GM18507 (cell line): ENCODE measurements at places on chromosomes 2 and 18.

GRCh38 chr2:136510244-136510643 lies 255.1 kb upstream of the THSD7B start:
- no peak for DNase-seq

DNA sequence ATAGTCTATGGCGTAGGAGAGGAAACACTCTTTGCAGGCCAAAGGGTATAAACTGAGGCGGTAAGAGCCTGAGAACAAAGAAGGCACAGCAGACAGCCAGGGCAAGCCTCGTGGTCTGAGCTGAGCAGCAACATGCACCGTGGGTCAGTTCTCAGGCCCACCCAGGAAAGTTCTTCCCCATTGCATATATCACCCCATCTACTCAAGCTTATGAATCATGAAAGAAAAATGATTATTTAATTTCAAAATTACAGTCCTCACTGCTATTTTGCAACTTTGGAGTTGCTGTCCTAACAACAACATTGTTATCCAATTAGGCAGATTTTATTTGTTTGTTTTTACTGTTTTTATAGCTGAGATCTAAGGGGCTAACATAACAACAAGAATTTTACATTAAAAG lies 54.7 kb upstream of the RIOK3 start:
- no peak for DNase-seq

DNA sequence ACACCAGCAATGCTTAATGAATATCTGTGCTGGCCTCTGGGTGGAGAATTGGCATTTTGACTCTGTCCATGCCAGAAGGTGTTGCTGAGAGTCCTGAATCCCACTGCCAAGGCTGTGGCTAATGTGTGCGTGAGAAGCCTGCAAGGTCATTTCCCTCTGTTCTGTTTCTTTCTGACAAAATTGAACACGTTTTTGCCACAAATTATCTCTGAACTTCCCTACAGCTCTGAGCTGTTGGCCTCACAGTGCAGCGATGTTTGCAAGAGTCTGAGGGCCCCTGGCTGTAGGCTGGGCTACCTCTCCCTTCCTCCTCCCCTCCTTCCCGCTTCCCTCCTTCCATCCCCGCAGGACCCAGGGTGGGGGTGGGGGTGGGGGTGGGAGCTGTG lies 154.1 kb upstream of the HS6ST1 start:
- no peak for DNase-seq

DNA sequence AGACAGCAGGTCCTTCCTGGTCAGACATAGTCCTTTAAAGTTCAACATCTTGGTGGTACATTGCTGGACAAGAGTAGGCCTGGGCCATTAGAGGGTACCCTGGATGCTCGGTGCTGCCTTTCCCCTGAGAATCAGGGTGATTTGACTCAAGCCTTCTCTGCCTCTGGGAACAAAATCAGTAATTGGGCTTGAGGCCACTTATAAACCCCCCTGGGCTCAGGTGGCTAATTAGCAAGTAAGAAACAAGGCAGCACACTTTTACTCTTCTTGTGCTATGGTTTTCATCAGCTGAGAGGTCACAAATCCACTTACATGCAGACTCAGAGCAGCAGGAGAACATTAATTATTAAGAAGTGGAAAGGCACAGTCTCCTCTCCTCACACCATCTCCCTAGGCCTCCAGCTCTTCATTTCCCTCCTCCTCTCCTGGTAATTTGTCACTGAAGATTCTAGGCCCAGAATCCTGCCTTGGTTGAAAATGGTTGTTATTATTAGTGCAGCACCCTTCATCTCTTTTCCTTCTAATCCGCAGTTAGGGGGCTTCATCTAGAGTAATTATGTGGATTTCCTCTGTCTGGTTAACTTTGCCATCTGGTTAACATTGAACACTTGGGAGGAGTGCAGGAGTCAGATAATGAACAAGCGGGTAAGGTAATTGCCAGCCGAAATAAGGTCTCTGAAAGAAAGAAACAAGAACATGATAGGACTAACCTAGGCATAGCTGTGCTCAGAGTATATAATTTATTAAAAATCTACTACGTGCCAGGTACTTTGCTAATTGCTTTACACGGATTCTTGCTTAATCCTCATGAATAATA lies 29.7 kb upstream of the CASP10 start:
- DNase-seq = no peak

DNA sequence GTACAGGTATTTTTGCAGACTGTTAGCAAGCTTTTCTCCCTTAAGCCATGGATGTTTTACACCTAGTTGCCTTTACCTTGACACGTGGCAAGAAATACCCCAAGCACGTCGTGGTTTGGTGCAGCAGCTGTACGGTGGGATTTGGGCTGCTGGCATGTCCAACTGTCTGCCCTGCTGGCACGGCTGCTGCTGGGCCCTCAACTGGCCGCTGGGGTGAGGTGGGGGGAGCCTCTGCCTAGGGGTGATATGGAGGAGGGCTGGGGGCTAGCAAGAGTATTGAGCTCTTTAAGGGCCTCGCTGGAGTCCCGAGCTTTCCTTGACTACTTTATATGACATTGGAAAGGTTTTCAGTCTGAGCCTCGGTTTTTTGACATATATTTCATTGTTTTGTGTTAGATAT lies 41.6 kb downstream of the LPIN1 start:
- no peak for DNase-seq

- no peak for DNase-seq
These were observed 222.2 kb downstream of the GLI2 start for GRCh38 chr2:120957905-120958304.

DNA sequence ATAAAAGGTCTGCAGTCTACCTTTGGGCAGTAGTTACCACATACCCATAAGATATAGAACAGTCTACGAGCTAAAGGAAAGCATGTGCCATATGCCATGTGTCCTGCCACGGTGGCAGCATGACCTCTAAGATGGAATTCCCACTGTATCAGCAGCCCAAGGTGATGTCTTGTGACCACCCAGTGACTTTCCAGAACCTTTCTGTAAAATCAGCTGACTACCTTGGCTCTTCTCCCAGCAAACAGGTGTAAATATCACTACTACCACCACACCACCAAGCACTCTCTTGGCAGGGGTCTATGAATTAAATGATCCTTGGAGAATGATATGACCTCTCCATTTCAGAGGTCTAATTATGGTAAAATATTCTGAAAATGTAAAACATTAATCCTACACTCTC lies 99.6 kb downstream of the METTL8 start:
- DNase-seq = no peak

- DNase-seq = no peak
These were observed 81.1 kb upstream of the HS6ST1 start for GRCh38 chr2:128399690-128400291.

DNA sequence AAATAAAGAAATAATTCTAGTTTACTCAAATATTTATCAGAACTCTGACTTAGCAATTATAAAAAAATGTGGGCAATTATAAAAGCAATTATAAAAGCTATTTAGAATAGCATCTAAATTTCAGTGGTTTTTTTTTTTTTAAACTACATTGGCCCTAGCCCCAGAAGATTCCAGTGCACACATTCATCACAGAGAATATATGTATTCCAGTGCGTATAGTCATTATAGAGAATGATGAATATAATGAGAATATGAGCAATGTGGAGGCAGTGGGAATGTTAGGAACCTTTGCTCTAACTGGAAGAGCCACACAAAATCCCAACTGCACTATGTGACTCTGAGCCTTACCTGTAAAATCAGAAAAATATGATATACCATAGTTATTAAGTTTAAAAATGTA lies 10.5 kb downstream of the MAP3K2 start:
- no peak for DNase-seq

DNA sequence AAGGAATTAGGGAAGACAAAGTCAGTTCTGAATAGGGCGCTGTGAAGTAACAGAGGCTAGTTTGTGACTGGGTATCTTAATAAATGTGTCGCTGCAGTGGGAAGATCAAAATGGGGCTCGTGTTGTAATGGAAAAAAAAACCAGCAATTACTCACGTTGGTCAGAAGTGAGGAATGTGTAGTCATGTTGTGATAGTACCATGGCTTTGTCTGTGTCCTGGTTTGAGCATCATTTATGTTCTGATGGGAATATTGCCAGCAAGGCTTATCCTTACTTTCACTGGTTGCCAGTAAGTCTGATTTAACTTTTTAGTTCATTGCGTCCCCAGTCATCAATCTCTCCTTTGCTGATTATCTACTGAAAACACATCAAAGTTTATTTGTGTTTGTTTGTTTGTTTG lies 467.6 kb downstream of the NYAP2 start:
- no peak for DNase-seq

GRCh38 chr2:67633212-67633856 lies 236.2 kb downstream of the ETAA1 start:
- no peak for DNase-seq

- DNase-seq = no peak
These were observed 5.8 kb upstream of the IKZF2 start for GRCh38 chr2:213157242-213157641.

- DNase-seq = no peak
These were observed 2.0 kb downstream of the CSRNP3 start for GRCh38 chr2:165471349-165471950.

GRCh38 chr18:51563396-51563795 lies 365.9 kb upstream of the MEX3C start:
- no peak for DNase-seq

- no peak for DNase-seq
These were observed 34.6 kb downstream of the IAH1 start for GRCh38 chr2:9508931-9509330.

GRCh38 chr2:120330946-120331822 lies 14.8 kb upstream of the INHBB start:
- DNase-seq = no peak

DNA sequence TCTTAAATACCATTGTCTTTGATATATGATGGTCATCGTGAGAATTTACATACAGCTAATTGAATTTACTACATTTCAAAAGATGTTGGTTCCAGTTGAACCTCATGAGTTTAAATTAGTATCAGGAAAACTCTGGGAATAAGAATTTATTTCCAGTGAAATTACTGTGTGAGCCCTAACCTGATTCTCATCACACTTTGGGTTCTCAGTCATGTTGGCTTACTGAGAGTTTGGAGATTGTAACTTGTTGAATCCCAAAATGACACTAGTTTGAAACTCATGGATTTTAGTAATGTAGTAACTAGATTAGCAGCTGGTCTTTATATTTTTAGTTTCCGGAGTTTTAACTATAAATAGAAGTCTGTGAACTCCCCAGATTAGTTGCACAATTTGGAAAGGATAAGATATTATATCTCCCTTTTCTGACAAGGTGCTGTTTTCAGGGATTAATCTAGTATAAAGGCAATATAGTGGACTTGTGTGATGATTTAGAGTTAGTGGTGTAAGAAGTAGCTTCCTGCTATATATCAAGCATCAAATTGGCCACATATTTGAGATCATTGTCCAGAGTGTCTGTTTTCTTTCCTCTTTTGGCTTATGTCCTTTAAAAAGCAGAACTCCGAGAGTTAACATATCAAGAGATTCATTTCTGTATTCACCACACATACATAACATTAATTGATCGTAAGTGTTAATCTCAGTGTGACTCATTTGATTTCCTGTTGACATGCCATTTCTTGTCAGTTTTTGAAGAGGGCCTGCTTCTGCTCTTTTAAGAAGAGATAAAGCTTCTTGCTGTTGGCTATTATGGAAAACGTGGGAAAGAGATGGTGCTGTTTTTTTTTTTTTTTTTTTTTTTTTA lies 15.7 kb downstream of the NDUFV2 start:
- DNase-seq = no peak

- DNase-seq = no peak
These were observed 24.2 kb upstream of the PTPN4 start for GRCh38 chr2:119735565-119735964.

DNA sequence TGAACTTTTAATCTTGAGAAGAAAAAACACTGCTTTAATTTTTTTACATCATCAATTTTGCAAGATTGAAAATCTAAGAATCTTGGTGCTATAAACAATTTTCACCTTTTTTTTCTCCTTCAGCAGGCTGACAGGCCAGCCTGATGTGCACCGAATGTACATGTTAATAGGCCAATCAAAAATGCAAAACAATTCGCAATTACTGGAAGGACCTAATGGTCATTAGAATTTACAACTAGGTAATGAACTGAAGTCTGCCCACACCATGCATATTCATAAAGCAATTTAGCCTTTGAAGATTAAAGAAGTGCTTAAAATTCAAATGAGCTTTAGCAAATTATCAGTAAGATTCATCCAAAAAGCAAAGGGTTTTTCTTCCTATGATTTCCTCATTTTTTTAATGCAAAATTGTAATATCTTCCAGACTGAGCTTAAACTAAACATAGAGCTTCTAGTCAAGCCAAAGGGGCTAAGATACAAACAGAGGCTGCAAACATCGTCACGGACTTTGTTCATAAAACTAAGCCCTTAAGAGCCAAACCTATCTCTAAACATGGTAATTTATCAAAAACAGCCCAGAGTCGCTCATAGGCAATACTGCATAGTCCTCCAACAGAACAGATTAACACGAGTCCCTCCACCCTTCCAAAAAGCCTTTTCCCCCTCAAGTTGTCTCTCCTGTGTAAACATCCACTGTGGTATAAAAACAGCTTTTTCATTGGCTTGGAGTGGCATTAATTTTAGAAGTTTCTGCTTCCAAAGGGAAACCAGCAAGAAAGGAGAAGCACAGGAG lies 18.4 kb downstream of the BCL11A start:
- no peak for DNase-seq

DNA sequence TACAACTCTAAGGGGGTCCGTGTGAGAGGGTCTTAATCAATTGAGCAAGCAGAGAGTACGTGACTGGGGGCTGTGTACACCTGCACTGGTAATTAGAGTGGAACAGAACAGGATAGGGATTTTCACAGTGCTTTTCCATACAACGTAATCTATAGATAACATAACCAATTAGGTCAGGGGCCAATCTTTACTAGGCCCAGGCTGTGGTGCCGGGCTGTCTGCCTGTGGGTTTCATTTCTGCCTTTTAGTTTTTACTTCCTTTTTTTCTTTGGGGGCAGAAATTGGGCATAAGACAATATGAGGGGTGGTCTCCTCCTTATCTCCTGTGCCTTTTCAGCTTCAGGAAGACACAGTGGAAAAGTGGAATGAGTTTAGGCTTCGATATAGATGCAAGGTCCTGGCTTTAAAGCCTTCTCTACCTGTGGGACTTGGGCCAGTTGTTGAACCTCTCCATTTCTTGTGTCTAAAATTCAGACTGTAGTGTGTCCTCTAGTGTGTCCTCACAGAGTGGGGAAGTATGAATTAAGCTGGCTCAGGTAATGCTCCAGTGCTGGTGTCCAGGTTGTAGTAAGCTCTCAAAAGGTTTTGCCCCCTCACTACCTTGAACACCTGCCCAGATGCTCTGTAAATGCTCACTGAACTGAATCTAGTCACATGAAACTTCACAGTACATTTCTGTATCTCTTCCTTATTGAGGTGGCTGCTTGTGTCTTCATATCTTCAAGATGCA lies 422.8 kb downstream of the SETBP1 start:
- DNase-seq = no peak

DNA sequence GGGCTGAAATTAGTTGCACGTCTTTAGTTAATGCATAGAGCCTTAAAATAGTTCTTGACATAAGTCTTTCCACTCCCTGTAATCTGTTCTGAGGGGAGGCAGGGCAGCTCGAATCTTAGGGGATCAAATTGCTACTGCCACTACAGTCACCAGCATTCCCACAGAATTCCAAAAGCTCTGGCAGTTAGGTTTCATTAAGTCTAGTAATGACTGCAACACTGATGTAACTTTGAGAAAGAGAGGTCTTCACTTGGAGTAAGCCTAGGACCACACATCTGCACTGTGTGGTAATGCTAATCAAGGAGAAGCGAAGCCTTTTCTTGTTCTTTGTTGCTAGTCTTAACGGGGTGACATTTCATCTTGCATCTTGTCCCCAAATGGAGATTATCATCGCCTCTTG lies 19.3 kb upstream of the NCK2 start:
- DNase-seq = no peak
